ENCODE measurements at places on chromosomes 3 and 15.

DNA sequence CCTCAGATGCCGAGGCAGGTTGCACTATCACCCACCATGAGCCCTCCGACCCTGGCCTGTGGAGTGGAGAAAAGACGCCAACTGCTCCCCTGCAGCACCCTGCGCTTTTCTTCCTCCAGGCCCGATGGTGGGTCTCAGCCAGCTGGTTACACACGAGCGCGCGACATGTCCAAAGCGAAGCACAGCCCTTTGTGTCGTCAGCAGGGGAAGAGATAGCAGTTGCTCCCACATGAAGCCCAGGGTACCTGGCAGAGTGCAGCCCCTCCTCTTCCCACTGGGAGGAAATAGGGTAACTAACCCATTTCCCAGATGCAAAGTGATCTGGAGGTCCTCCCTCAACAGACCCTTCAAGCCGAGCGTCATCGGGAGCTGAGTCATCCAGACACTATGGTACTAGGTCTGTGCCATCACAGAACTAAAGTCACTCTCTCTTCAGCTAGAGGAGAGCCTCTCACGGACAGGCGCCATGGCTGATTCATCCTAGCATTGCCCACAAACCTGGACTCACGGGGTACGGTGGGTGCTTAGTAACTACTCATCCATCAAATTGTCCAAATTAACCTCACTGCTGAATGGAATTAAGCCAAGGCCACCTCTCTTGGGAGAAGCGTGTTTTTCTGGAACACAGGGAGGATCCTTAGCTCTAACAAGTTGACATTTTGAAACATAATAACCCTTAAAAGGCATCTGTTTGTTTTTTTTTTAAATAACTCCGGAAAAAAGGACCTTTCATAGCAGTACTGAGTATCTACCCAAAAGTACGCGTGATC lies 45.2 kb upstream of the BDH1 start:
- no peak for DNase-seq

GRCh38 chr15:94703596-94703995 lies 472.2 kb downstream of the MCTP2 start:
- DNase-seq, result no peak

GRCh38 chr3:56942523-56942922 lies 117.9 kb upstream of the SPATA12 start:
- DNase-seq, result no peak

- no peak for DNase-seq
Observed at GRCh38 chr3:178169421-178169820, 366.8 kb upstream of the KCNMB2 start.

DNA sequence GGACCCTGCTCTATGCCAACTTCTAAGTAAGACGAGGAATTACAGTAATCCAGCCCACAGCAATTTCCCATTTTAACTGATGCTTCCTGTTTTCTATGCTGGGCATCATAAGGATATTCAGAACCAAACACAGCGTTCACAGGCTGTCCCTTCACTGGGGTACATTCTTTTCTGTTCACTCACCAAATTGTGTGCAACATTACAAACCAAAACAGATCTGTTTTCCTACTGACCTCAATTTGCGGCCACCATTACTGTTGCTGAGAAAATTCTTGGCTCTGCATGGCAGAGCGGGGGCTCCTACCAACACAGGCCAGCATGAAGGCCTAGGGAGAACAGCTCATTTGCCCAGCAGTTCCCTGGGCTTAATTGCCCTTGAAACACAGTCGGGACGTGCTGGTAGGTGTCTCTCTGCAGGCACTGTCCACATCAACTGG lies 76.5 kb downstream of the MYO1E start:
- no peak for DNase-seq

DNA sequence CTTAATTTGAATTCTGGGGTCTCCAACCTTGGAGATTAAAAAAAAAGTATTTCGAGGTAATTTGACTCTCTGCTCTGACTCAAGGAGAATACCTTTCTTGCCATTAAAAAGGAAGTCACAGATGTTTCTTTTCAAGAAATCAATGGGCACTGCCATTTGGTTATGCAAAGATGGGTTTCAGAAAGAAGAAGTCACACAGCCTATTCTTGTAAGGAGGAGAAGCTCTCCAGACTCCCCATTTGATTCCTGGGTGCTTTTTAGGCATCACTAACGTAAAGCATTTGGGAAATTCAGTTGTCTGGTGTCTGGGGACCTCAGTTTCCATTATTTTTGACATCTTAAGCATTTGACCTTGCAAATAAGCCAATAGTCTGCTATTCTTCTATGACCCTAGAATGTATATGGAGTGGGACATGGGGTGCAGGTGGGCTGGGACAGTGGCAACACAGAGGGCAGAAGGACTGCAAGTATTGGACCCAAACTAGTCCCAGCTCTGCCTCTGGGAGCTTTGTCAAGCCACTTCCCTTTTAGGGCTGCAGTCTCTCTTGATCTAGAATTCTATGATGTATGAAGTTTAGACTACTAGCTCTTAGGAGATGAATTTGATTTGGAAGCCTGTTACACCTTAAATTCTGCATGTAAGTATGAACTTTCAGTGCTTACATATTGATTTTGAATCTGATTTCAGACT lies 27.8 kb downstream of the IL5RA start:
- no peak for DNase-seq

DNA sequence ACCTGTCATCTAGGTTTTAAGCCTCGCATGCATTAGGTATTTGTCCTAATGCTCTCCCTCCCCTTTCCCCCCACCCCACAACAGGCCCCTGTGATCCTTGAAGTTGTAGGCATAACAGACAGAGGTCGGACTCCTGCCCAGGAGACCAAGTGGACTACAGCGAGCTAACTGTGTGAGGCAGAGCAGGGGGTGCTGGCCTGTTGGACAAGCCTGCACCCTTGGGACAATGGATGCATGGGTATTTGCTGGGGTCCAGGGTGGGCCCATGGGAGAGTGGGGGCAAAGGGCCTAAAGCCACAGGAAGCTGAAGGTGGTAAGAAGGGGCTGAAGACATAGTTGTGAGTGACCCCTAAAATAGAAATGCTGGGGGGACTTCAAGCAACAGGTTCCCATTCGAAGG lies 2.5 kb downstream of the PLCB2 start:
- no peak for DNase-seq

DNA sequence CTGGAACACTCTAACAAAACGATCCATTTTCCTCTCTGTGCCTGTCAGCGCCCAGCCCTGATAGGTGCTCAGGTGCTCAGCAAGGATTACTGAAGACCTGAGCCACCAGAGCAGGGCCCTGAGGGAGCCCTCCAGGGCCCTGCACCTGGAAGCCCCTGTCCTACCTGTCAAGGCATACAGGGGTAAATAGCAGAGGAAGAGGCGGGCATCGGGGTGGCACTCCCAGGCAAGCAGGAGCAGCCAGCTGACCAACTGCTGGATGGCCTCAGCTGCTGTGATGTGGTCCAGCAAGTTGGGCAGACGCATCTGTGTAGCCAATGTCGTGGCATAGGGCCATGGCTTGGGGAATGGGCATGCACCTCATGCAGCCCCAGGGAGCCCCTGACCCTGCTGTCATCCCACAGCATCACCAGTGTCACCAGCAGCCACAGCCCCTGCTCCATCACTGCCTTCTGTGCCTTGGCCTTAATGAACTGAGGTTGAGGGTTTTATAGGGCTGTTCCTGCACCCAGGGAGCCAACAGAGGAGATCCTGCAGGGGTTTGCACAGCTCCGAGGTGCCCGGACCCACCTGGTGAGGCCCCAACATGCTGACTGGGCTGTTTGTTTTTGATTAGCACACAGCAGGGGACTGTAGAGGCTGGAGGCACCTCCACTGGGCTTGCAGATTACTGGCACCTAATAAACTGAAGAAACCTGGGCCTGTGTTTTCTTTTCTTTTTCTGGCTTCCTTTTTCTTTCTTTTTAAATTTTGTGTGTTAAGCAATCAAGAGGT lies 7.9 kb upstream of the WDR6 start:
- no peak for DNase-seq

DNA sequence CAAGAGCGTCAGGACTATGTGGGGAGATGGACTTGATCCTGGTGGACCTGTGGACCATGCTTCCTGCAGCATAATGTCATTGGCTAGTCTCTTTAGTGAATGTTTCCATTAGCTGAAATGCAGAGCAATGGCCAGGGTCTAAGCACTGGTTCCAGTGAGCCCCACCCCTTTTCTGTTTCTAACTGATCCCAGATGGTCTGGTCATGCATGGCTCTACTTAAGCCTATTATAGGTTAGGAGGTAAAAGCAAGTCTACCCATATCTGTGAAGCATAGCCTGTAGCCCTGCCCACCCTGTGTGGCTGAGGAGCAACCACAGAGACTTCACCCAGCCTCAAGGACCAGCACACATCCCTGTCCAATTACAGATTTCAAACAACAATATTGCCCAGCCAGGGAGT lies 419.2 kb downstream of the ZNF385D start:
- DNase-seq, result no peak

GRCh38 chr3:43695863-43696262 lies 5.1 kb downstream of the ABHD5 start:
- no peak for DNase-seq

GRCh38 chr3:154904328-154904727 lies 175.8 kb upstream of the MME start:
- no peak for DNase-seq

GRCh38 chr15:38559636-38560307 lies 4.8 kb downstream of the RASGRP1 start:
- no peak for DNase-seq

Measured in hematopoietic multipotent progenitor cell treated with erythropoietin and hydrocortisone succinate and interleukin-3 and kit ligand, for 15 days (in vitro differentiated cells).